ENCODE measurements at places on chromosomes 13 and 19. TPM values are rescaled to one million over a fixed set of nuclear protein-coding genes. Genes with fewer than 3 reads are reported as not detected.
A peak's percentile ranks its signal among the peaks of the same experiment; 100 is the strongest.

GRCh38 chr19:13104360-13104847 is 1.7 kb upstream of the LYL1 start:
- no peaks in the 10 kb centered on the region for H3K27me3 ChIP-seq
- no peaks in the 10 kb centered on the region for H3K4me1 ChIP-seq
- no peak overlapping the region for H3K4me3 ChIP-seq
- no peak for DNase-seq
- H3K36me3 ChIP-seq, result no peaks in the 10 kb centered on the region
- no peak overlapping the region for H3K27ac ChIP-seq

- DNase-seq, result no peak
- H3K27ac ChIP-seq, result no peak overlapping the region
- H3K4me3 ChIP-seq, result no peak overlapping the region
- no peaks in the 10 kb centered on the region for H3K36me3 ChIP-seq
These were observed 529.3 kb upstream of the SPRY2 start for GRCh38 chr13:80870186-80870585.

- no peaks in the 10 kb centered on the region for H3K27me3 ChIP-seq
- H3K36me3 ChIP-seq, result no peaks in the 10 kb centered on the region
- no peak overlapping the region for H3K4me3 ChIP-seq
- H3K4me1 ChIP-seq, result no peaks in the 10 kb centered on the region
- no peak overlapping the region for H3K27ac ChIP-seq
These were observed 543.0 kb downstream of the IRS2 start for GRCh38 chr13:109243311-109243951.

- H3K4me1 ChIP-seq, result no peaks in the 10 kb centered on the region
- no peaks in the 10 kb centered on the region for H3K27me3 ChIP-seq
- no peak overlapping the region for H3K27ac ChIP-seq
- no peaks in the 10 kb centered on the region for H3K36me3 ChIP-seq
- no peak overlapping the region for H3K4me3 ChIP-seq
These were observed 312.4 kb downstream of the SHISA2 start for GRCh38 chr13:25739376-25739775.

DNA sequence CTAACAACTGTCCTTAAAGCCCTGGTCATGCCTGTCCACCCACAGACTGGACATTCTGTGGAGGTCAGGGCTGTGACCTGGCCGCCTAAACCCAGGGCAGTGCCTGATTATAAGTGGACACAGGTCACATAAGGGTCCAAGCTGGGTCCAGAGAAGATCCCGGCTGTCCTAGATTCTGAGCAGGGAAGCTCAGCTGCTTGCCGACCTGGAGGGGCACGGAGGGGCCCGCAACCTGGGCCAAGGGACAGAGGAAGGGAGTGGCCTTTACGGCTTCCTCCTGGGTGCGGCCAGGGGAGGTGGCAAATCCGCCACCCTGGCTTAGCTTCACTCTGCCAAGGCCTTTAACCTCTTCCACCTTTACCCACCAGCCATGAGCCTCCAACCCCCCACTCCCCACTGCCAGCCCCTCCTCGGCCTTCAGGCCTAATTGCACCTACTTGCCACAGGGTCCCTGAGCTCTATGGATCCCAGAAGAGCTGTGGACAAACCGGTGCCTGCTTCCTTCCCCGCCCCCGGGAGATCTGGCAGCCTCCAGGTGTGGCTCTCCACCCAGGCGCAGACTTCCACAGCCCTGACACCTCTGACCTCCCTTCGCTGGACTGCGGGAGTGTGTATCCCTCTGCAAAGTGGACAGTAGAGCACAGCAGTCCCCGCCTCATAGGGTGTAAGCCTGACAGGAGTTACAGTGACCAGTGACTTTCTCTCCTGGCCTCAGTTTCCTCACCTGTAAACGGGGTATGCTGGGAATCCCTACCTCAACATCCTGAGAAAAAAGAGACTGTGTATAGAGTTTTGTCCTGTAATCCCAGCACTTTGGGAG is 1.7 kb downstream of the CD320 start:
- peaks cover 40% of the 10 kb centered on the region for H3K4me1 ChIP-seq
- H3K36me3 ChIP-seq, result peaks cover 52% of the 10 kb centered on the region
- no peaks in the 10 kb centered on the region for H3K27me3 ChIP-seq
- no peak for DNase-seq
- no peak overlapping the region for H3K4me3 ChIP-seq
- H3K27ac ChIP-seq, result peak overlapping the region; percentile 4

C19orf12 gene
- total RNA-seq, result 71.6 TPM

C19orf85 gene
- not detected for total RNA-seq

PCDH9 gene
- total RNA-seq, result 28.6 TPM

PEAK3 gene
- total RNA-seq, result 0.78 TPM

ZNF296 gene
- 2.1 TPM for total RNA-seq

SYMPK gene
- total RNA-seq, result 31.0 TPM

Data from tibial nerve (tissue), 4 donors.